Inflammatory macrophage (primary cell): ENCODE measurements at places on chromosomes 6 and 20.

DNA sequence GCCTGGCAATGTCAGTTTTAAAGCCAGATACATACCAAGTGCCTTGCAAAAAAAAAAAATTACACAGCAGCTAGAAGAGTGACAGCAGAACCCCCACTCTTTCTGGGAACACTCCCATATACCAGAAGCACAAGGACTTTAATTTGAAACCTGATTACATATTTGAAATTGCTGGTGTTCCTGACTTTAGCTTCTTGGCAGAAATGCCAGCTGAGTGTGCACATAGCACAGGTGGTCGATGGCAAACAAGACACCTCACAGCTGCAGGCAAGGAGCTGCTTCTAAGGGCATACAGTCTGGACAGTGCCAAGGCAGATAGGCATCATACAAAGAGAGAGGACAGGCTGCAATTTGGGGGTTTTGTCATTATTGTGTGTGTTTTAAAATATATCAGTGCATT is 150.7 kb upstream of the SGK1 start:
- DNase-seq, result no peak

GRCh38 chr6:42095094-42095493 is 44.8 kb downstream of the TAF8 start:
- DNase-seq, result no peak

DNA sequence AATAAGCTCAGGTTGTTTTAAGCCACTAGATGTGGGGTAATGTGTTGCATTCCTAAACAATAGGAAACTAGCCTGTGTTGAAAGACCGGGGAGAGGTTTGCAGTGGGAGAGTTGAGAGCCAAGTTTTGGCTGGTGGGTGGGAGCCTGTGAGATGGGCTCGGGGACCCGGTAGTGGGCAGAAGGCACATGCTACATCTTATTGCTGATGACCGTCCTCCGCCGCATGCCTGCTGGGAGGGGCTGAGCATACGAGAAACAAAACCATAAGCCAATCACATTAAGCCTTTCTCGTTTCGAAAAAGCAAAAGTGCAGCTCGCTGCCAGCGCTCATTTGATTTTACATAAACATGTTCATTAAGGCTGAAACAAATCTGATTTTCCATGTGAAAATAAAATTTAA is 57.4 kb upstream of the MPC1 start:
- DNase-seq, result peak; percentile 2

DNA sequence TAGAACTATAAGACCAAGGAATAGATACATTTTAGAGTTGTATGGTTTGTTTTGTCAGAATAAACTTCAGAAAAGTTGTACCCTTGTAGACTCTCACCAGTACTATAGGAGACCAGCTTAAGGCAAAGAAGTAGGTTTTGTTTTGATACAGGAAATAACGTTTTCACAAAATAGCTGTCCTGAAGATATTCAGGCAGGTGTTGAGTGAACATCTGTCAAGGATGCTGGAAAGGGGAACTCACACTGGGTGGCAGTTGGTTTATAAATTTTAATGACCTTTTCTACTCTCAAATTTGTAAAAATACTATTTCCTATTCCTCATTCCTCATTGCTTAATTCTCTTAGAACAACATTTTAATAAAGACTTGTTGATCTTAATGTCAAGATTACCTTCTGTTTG is 174.0 kb upstream of the MAN1A1 start:
- no peak for DNase-seq

DNA sequence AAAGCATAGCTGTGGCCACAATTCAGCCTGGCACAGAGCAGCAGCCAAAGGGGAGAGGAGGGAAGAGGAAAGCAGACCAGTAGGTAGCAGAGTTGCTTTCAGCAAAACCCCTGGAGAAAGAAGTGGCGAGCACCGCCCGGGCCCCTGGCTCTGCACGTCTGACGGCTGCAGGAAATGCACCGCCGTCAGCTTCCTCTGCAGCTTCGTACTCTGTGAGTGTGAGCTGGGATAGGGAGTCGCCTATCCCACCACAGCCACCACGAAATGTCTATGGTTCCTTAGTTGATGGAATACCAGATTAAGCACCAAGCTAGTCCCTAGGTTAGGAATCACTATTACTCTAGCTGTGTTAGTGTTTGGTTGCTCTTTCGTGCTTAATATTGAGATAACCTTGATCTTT is 79.9 kb upstream of the NAA20 start:
- peak; percentile 53 for DNase-seq

GRCh38 chr6:3512832-3513231 is 56.0 kb upstream of the SLC22A23 start:
- no peak for DNase-seq

GRCh38 chr6:56852260-56853010 is 102.5 kb upstream of the BEND6 start:
- DNase-seq, result no peak

GRCh38 chr6:169776379-169776778 is 25.0 kb downstream of the ERMARD start:
- DNase-seq, result no peak

DNA sequence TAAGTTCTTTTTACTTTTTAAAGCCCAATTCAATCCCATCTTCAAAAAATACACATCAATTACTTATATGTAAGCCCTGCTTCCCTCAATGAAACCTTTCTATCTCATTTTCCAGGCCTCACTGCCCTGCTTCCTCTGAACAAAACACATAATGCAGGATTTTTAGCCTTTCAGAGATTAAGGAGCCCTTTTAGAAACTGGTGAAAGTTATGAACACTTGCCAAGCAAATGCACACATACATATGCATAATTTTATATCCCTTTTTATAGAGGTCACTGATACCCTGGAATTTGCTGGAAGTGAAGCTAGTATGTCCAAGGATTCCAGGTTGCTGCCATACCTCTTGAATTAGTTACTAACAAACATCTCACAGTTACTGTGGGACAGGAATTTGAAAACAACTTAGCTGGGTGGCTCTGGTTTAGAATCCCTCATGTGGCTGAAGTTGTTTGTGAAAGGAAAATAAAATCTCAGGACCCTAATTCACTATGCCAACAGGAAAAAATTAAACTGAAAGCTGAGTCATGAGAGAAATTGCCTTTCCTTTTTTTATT is 75.8 kb downstream of the UBE3D start:
- DNase-seq, result no peak

- no peak for DNase-seq
Measured at GRCh38 chr6:89615882-89616281, 22.7 kb downstream of the LYRM2 start.

GRCh38 chr6:156543431-156543830 is 233.7 kb upstream of the ARID1B start:
- no peak for DNase-seq

- DNase-seq, result no peak
Measured at GRCh38 chr6:21886542-21887151, 293.1 kb downstream of the SOX4 start.

- DNase-seq, result peak; percentile 32
Measured at GRCh38 chr6:111952821-111953540, 79.7 kb upstream of the FYN start.

- DNase-seq, result no peak
Measured at GRCh38 chr6:17218023-17218748, 63.0 kb upstream of the RBM24 start.
